Breast epithelium (tissue), 4 donors: ENCODE measurements at places on chromosomes 2 and 18. TPM values are rescaled to one million over a fixed set of nuclear protein-coding genes. Genes with fewer than 3 reads are reported as not detected.

IL18R1 gene
- total RNA-seq: 7.7 TPM

HOXD8 gene
- 10.5 TPM for total RNA-seq

CD226 gene
- total RNA-seq: 2.1 TPM

ANKRD62 gene
- total RNA-seq: not detected

AFF3 gene
- 116 TPM for total RNA-seq

NPAS2 gene
- 22.5 TPM for total RNA-seq

RTP5 gene
- 0.15 TPM for total RNA-seq

CRYGA gene
- total RNA-seq: not detected

SLC38A11 gene
- 6.7 TPM for total RNA-seq

DES gene
- total RNA-seq: 29.5 TPM

TOGARAM2 gene
- total RNA-seq: 0.33 TPM

ADGRF3 gene
- total RNA-seq: not detected

RUFY4 gene
- total RNA-seq: not detected

GRCh38 chr2:12151716-12152115 is 405.3 kb downstream of the LPIN1 start:
- DNase-seq: no peak

GRCh38 chr18:42165922-42166513 is 211.0 kb downstream of the PIK3C3 start:
- DNase-seq: no peak

DNA sequence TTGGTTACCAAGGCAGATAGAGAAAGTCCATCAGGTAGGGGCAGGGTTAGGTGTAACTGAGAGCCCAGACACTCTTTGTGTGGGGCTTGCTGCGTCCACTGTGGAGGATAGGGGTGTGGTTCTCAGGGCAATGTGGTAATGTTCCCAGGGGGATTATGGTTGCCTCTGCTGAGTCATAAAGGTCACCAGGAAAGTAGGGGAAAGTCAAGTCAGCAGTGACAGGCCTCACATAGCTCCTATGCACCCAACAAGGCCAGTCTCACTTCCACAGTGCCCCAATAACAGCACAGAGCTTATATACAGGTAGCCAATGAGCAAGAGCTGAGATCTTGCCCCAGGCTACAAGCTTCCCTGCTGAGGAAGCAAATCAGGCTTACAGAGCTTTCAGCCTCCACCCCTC is 1438.0 kb upstream of the ZEB2 start:
- DNase-seq: no peak

DNA sequence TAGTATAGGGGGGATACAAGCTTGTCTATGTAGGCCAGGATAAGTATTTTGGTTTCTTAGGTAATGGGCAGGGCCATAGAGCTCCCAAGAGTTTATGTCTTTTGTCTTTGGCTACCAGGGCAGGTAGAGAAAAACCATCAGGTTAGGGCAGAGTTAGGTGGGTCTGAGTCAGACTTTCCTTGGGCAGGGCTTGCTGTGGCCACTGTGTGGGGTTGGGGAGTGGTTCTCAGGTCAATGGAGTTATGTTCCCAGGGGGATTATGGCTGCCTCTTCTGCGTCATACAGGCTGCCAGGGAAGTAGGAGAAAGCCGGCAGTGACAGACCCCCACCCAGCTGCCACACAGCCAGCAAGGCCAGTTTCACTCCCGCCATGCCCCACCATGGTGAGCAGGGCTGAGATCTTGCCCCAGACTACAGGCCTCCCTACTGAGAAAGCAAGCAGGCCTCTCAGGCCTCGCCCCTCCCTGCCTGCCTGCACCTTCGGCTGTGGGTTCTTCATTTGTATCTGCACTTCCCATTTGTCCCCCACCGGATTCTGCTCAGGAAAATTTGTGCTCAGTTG is 55.5 kb downstream of the RPIA start:
- no peak for DNase-seq

GRCh38 chr2:1143129-1143528 is 192.5 kb downstream of the SNTG2 start:
- DNase-seq: no peak

GRCh38 chr2:195413422-195413821 is 243.6 kb upstream of the SLC39A10 start:
- DNase-seq: no peak

GRCh38 chr2:99879481-99879880 is 262.9 kb downstream of the AFF3 start:
- DNase-seq: no peak

- peak; percentile 96 for DNase-seq
These were observed 997 bp upstream of the TGIF1 start for GRCh38 chr18:3448838-3449511.

- DNase-seq: no peak
These were observed 38.6 kb downstream of the CIB4 start for GRCh38 chr2:26602575-26602974.

DNA sequence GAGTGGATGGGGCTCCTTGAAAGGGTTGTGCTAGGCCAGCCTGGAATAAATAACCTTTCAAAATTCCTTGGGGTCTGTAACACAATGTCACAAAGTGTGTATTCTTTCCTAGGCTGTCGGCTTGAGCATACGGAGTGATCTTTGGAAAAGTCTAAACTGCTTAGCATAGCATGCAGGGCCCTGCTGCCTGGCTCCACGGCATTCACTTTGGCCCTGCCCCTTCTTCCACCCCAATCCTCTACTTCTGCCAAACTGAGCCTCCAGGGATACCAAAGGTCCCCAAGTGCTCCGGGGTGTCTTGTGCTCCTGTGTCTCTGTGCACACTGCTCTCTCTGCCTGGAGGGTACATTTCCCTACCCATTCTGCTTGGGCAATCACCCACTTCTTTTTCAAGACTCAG is 196.1 kb downstream of the LTBP1 start:
- no peak for DNase-seq

- DNase-seq: no peak
These were observed 21.4 kb downstream of the KIF3C start for GRCh38 chr2:25960920-25961319.

DNA sequence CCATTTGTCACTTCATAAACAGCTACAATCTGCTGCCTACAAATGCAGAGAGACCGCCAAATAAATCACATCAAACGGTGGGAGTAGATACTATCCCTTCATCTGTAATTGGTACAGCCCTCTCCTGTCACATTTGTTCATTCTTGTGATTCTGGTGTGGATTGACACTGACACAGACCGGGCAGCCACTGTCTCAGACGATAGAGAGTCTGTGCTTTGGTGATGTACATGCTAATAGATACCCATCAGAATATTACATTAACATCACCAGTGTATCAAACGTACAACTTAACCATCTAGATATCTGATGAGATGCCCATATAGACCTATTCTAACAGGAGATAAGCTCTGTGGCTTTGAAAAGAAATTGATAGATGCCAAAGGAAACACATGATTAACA is 419.7 kb upstream of the ZEB2 start:
- no peak for DNase-seq

- no peak for DNase-seq
These were observed 121.3 kb upstream of the IL1R2 start for GRCh38 chr2:101870444-101870843.

DNA sequence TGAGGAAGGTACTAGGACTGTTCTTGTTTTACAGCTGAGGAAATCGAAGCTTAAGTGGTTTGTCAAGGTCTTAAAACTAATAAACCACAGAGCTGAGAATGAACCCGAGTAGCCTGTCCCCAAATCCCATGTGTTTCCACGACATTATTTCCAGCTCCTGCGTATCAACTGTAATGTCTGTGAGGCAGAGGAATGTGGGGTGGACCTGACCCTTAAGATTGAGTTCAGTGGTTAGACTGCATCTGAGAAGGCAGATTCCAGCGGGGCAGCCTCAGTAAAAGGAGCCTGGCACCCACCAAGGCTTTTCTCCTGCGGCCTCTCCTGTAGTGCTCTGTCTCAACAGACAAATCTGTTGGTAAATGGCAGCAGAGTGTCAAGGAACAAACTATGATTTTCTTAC is 81.9 kb upstream of the TMEM178A start:
- no peak for DNase-seq

GRCh38 chr2:240791821-240792628 is 28.0 kb downstream of the KIF1A start:
- no peak for DNase-seq

- no peak for DNase-seq
These were observed 39.9 kb downstream of the CENPO start for GRCh38 chr2:24832931-24833701.

DNA sequence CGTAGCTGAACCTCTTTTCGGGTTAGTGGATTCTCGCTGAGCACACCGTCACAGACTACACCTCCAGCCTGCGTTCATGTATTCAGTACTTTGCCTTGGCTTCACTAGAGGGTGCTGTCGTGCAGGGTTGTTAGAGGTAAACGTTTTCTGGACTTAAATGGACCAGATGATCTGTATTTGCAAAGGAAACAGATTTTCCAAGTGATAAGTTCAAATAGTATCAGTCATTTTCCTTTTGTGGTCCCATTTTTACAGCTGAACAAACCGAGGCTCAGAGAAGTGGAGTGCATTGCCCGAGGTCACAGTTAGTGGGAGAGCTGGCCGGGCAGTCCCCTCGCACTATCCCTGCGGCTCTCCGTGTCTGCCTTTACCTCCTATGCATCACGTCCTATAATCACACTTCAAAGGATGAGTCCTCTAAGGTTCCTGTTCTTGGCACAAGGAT is 125.9 kb downstream of the MAP4K4 start:
- peak; percentile 57 for DNase-seq
